K562 (cell line): ENCODE measurements at places on chromosomes 2 and 18. TPM values are rescaled to one million over a fixed set of nuclear protein-coding genes. Genes with fewer than 3 reads are reported as not detected.

Gene GAD1
- total RNA-seq: 14.5 and 15.7 TPM in 2 replicates

Gene SERPINB2
- not detected in 2 replicates for total RNA-seq

Gene RIF1
- 90.2 and 94.5 TPM in 2 replicates for total RNA-seq

Gene ARHGAP15
- total RNA-seq: 4.2 and 5.1 TPM in 2 replicates

Gene ASTL
- not detected in 2 replicates for total RNA-seq

Gene HOXD8
- not detected in 2 replicates for total RNA-seq

Gene DCDC2C
- not detected in 2 replicates for total RNA-seq

Gene HYCC2
- total RNA-seq: 18.9 and 20.0 TPM in 2 replicates

- no peak overlapping the region for H3K27ac ChIP-seq
- no peak for DNase-seq
- no peak overlapping the region for H3K4me3 ChIP-seq
Measured at GRCh38 chr2:176781570-176782217, 430.9 kb upstream of the HNRNPA3 start.

- H3K36me3 ChIP-seq: no peaks in the 10 kb centered on the region
- H3K4me1 ChIP-seq: no peaks in the 10 kb centered on the region
- H3K27ac ChIP-seq: no peak overlapping the region
- no peaks in the 10 kb centered on the region for H3K27me3 ChIP-seq
Measured at GRCh38 chr2:155815851-155816250, 516.7 kb downstream of the NR4A2 start.

- peaks cover 22% of the 10 kb centered on the region; the same call in 2 of the 3 replicates for H3K4me1 ChIP-seq
- H3K36me3 ChIP-seq: no peaks in the 10 kb centered on the region
- peak; percentile 65 for DNase-seq
- no peak overlapping the region for H3K4me3 ChIP-seq
Measured at GRCh38 chr2:190404487-190404886, 3.7 kb upstream of the MFSD6 start.

- H3K4me3 ChIP-seq: no peak overlapping the region
- H3K4me1 ChIP-seq: no peaks in the 10 kb centered on the region
- no peaks in the 10 kb centered on the region for H3K36me3 ChIP-seq
- peak; percentile 3 for DNase-seq
- H3K27me3 ChIP-seq: no peaks in the 10 kb centered on the region
- no peak overlapping the region for H3K27ac ChIP-seq
Measured at GRCh38 chr2:149648282-149649030, 60.9 kb upstream of the MMADHC start.

- DNase-seq: no peak
- no peak overlapping the region for H3K4me3 ChIP-seq
- no peak overlapping the region for H3K27ac ChIP-seq
- no peaks in the 10 kb centered on the region for H3K36me3 ChIP-seq
- no peaks in the 10 kb centered on the region for H3K27me3 ChIP-seq
Measured at GRCh38 chr2:122866095-122866494, 1110.6 kb downstream of the TSN start.

- H3K4me3 ChIP-seq: no peak overlapping the region
- H3K36me3 ChIP-seq: peaks cover 89% of the 10 kb centered on the region
- no peaks in the 10 kb centered on the region for H3K27me3 ChIP-seq
- no peak for DNase-seq
- H3K4me1 ChIP-seq: peaks cover 7% of the 10 kb centered on the region
Measured at GRCh38 chr2:73225513-73226360, 7.3 kb downstream of the PRADC1 start.

- H3K4me1 ChIP-seq: no peaks in the 10 kb centered on the region
- no peaks in the 10 kb centered on the region for H3K36me3 ChIP-seq
- H3K4me3 ChIP-seq: no peak overlapping the region
- no peak overlapping the region for H3K27ac ChIP-seq
Measured at GRCh38 chr2:205280596-205281236, 401.6 kb upstream of the NRP2 start.

GRCh38 chr2:54572262-54572635, 116.1 kb downstream of the SPTBN1 start:
- H3K27ac ChIP-seq: peak overlapping the region; percentile 70; the same call in 2 of the 3 replicates
- no peak overlapping the region for H3K4me3 ChIP-seq
- peak; percentile 64 for DNase-seq
- peaks cover 23% of the 10 kb centered on the region for H3K4me1 ChIP-seq
- peaks cover 8% of the 10 kb centered on the region; the same call in 1 of the 3 replicates for H3K36me3 ChIP-seq

DNA sequence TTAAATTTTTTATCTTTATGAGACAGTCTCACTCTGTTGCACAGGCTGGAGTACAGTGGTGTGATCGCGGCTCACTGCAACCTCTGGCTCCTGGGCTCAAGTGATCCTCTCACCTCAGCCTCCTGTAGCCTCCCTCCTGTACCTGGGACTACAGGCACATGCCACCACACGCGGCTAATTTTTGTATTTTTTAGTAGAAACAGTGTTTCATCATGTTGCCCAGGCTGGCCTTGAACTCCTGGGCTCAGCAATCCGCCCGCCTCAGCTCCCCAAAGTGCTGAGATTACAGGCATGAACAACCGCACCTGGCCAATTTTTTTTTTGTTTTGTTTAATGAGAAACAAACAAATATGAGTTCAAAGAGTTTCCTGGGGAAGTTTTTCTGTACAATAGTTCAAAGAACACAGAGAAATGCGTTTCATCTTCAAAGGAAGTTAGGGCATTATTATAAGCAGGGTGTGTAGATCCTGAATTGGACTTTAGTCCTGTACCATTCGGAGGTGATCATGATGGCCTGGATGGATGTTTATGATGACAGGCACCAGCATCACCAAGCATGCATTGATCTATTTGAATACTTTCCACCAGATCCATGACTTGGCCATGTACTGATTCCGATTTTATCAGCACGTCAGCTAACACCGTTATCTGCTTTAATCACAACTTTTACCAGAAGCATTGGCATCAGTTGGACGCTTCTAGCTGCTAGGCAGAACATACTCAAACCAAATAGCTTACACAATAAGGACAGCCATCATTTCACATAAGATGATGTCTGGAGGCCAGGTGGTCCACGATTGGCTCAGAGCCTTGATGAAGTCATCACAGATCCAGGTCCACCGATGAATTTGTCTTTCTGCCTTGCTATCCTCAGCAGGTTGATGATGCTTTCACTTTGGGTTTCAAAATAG, 28.9 kb downstream of the TCF23 start:
- H3K36me3 ChIP-seq: no peaks in the 10 kb centered on the region
- no peak for DNase-seq
- H3K27me3 ChIP-seq: peaks cover 37% of the 10 kb centered on the region
- H3K4me3 ChIP-seq: no peak overlapping the region

DNA sequence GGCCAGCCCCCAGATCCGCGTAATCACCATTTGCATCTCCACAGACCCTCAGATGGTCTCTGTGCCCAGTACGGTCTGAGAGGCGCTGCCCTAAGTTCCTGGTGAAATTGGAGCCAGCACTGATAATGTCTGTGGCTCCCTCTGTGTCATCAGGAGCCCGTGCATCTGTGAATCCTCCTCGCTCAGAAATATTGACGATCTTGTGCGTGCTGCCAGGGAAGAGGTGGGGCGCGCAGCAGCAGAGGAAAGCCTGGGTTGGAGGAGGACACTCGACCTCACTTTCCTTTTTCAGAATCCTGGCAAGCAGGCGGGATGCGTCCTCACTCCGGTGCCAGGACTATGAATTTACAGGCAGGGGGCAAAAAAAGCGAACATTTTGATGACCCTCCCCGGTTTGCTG, 686.1 kb upstream of the SALL3 start:
- peaks cover 12% of the 10 kb centered on the region for H3K27me3 ChIP-seq
- no peaks in the 10 kb centered on the region for H3K36me3 ChIP-seq
- H3K4me3 ChIP-seq: no peak overlapping the region
- no peaks in the 10 kb centered on the region for H3K4me1 ChIP-seq
- no peak overlapping the region for H3K27ac ChIP-seq

GRCh38 chr2:135386993-135387392, 144.0 kb downstream of the ZRANB3 start:
- H3K4me3 ChIP-seq: no peak overlapping the region
- H3K36me3 ChIP-seq: no peaks in the 10 kb centered on the region
- no peak for DNase-seq
